ENCODE measurements at places on chromosomes 12 and 14.

DNA sequence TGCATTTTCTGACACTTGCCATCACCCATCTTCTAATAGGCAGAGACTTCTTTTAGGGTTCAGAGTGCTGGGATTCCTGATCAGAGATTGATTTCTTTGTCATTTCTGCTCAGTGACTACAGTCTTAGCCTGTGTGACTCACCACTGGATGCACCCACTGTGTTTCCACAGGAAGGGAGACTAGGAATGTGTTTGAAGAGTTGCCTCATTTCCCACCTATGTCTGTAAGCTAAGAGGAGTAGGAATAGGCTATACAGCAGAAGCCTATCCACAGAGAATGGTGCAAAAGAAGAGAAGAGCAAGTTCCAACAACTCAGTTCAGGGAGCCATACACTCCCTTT lies 60.2 kb upstream of the ACTN1 start:
- peak; percentile 48 for DNase-seq

GRCh38 chr12:106957583-106957982 lies 1.9 kb downstream of the TMEM263 start:
- no peak for DNase-seq

- DNase-seq, result no peak
These were observed 23.0 kb downstream of the SH2B3 start for GRCh38 chr12:111428728-111429175.

DNA sequence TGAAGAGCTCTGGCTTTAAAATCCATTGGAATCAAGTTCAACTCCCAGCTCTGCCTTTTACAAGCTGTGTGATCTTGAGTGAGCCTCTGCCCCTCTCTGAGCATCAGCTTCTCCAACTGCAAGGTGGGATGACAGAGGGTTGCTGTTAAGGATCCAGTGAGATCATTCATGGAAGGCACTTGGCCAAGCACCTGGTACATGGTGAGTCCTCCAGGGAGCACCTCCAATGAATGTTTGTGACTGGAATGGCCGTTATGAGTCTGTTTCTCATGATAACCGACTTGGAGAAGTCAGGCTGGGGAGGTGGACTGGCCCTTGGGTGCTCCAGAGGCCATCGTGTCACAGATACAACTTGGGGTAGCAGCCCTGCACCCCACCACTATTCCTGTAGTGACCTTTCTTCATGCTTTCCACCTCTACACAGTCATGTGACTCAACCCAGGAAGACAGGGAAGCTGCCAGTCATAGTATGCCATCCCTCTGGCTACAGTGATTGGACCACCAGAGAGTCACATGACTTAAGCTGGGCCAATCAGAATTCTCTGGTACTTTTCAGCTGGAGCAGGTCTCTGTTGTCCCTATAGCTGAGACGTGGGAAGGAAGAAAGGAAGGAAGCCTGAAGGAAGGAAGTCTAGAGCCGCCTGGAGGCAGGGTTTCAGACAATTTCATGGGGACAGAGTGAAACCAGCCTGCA lies 146.5 kb upstream of the MYL2 start:
- no peak for DNase-seq

- DNase-seq, result no peak
These were observed 108.2 kb downstream of the SCN8A start for GRCh38 chr12:51699219-51699618.

- no peak for DNase-seq
These were observed 28.6 kb downstream of the CORO1C start for GRCh38 chr12:108702595-108703320.

DNA sequence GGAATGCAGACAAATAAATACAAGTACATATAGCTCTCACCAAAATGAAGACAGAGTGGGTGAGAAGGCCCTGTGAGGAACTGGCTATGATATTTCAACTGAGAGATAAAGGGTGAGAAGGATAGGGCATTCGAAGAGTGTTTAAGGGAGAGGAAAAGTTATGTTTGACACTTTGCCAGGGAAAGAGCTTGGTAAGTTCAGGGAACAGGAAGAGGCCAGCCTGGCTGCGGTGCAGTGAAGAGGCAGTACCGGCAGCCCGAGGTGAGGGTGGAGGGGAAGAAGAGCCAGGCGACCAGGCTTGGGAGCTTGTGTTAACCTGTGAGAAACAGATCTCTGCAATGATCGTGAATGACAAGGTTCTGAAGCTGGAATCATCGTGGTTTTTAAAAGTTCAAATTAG lies 84.7 kb upstream of the RFX4 start:
- DNase-seq, result no peak

DNA sequence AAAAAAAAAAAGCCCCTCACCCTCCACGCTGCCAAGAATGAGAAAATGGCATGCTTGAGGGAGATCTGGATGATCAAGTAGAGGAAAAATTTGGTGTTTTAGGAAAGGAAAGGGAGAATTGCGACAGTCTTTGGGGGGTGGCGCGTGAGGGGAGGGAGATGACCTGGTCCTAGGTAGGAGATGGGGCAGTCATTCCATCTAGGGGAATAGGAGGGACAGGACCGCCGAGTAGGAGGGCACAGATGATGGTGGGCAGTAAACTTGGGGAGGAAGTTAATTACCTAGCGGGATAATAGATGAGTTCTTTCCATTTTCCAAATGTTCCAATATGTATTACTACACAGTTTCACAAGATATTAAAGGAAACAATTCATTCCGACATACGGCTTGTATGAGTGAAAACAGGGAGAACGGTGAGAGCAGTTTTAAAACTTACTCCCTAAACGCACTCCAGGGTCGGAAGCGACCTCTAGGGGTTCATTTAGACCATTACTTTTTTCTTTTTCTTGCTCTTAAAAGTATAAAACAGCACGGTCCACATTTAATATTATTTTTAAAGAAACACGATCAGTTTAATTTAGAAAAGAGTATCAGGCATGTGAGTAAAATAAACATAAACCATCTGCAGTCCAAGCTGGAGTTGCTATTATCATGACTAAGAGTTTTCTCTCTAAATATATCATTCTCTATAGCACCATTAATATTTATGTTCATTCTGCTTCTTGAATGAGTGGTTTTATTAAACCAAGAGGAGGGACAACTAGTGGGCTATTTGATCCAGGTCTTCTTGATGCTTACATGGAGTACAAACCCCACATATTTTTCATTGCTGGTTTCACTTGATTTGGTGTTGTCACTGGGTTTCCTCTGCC lies 3.0 kb upstream of the FNTB start:
- no peak for DNase-seq

DNA sequence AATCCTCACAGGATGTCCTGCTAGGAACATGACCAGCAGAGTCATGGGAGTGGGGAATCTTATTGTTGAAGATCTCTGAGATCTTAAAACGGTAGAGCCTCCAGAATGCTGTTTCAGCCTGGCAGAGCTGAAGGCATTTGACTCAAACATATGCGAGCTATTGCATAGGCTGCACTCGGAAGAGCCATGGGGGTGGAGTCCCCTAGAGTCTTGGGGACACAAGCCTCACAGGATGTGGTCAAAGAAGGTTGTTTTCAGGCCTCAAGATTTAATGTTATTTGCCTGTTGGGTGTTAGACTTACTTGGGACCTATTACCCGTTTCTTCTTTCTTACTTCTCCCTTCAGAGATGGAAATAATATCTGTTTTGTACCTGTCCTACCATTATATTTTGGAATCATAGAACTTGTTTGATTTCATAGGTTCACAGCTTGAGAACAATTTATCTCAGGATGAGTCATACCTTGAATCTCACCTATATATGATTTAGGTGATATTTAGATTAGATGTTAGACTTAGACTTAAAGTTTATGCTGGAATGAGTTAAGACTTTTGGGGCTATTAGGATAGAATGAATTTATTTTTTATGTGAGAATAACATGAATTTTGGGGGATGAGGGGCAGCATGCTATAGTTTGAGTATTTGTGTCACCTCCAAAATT lies 172.2 kb upstream of the ATP2B1 start:
- no peak for DNase-seq

- no peak for DNase-seq
These were observed 120.9 kb downstream of the SLC38A6 start for GRCh38 chr14:61101803-61102548.

- DNase-seq, result no peak
These were observed 873.5 kb upstream of the TMEM132C start for GRCh38 chr12:127393465-127393864.

DNA sequence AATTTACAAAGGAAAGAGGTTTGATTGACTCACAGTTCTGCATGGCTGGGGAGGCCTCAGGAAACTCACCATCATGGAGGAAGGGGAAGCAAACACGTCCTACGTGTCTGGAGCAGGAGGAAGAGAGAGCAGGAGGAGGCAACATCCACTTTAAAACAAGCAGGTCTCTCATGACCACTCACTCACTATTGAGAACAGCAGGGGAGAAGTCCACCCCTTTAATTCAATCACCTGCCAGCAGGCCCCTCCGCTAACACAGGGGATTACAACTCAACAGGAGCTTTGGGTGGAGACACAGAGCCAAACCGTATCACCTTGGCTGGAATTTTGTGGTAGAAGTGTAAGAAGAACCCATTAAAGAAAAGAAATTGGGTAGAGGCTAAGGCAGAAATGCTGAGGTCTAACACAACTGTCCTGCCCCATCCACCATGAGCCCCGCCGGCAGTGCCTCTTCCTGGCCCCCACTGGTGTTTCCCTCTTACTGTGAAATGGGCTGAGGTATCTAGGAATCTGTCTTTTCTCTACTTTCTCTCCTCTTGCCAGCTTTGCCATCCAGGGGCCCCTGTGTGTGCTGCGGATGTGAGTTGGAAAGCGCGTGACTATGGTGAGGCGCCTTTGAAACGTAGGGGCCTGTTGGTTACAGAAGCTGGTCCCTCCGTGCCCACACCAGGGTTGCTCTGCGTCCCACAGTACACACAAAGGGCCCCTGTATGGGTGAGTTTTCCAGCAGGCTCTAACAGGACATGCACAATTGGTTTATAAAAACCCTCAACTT lies 108.0 kb upstream of the TMEM132D start:
- no peak for DNase-seq

GRCh38 chr14:104877806-104878550 lies 12.9 kb downstream of the CEP170B start:
- no peak for DNase-seq

DNA sequence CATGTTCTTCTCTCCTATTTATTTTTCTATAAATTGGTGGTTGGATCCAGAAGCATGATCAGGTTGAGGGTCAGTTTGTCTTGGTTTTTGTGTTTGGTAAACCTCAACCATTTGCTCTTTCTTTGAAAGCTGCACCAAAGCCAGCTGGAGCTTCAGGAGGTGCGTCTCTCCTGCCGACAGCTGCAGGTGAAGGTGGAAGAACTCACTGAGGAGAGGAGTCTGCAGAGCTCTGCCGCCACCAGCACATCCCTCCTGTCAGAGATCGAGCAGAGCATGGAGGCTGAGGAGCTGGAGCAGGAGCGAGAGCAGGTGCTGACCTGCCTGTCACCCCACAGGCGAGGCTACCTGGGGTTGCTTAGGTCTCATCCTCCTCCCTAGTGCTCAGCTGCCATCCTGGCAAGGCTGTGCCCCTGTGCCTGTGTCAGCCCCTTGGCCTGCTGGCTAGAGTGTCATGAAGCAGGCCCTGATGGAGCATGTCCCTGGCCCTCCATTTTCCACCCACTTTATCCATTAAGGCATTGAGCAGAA lies 45.0 kb downstream of the RAB35 start:
- DNase-seq, result no peak

GRCh38 chr14:37253905-37254304 lies 56.2 kb downstream of the MIPOL1 start:
- no peak for DNase-seq

DNA sequence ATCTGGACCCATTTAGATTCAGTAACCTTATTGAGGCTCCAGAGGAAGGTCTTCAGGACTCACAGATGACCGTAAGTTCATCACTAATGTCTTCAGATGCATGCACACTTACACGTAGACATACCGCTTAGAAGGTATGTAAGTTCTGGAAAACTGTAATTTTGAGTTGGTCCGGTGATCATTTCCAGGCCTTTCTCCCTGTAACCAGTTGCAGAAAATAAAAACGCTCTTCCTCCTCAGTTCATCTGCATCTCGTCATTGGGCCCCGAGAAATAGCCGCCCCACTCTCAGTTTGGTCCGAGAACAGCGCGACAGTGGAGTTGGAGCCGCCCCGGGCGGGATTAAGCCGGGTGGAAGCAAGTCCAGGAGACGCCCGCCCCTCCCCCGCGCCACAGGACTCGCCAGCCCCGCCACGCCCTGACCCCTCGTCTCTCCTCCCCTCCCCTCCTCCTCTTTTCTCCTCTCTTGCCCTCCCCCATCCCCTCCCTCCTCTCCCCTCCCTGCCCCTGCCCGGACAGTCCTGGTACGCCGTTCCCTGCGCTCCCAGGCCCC lies 83.7 kb downstream of the TNFAIP2 start:
- DNase-seq, result peak; percentile 55

DNA sequence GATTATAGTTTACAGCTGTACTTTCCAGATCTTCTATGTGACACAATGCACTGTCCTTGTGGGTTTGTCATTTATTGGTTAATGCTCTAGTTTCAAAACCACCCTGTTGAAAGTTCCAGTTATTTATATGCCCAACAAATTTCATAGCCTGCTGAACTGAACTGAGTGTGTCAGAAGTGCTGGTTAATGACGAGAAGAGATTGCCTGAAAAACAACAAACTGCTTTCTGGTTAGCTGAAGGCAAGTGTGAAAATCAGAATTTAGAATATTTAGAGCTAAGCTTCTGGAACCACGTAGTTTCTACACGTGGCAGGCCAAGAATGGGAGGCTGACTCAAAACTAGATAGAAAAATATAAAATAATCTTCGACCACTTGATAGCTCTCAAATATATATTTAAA lies 19.1 kb upstream of the RIN3 start:
- no peak for DNase-seq

DNA sequence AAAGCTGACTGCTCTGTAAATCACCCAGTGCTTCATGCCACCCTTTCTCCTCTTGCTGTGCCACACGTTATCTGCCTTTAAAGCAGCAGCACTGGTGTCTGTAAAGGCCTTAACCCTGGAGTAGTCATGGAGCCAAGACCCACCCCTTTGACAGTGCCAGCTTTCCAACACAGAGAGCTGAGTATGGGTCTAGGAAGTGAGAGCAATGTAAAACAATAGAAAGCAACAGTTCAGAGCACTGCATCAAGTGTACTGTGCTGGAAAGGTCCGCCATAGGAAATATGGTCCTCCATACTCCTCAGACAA lies 139.5 kb downstream of the DAD1 start:
- no peak for DNase-seq

- DNase-seq, result no peak
These were observed 45.0 kb downstream of the CFAP54 start for GRCh38 chr12:96534339-96534738.

DNA sequence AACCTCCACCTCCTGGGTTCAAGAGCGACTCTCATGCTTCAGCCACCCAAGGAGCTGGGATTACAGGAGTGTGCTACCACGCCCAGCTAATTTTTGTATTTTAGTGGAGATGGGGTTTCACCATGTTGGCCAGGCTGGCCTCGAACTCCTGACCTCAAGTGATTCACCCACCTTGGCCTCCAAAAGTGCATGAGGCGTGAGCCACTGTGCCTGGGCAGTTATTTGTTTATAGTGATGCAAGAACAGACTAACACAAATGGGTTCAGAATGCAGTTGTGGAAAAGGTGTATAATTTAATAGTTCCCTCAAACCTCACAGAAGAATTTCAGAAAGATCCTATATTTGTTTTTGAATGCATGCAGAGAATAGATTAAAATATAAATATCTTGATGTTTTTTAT lies 447.1 kb downstream of the ZFP36L1 start:
- no peak for DNase-seq

GRCh38 chr12:57372233-57372632 lies 58.6 kb downstream of the R3HDM2 start:
- DNase-seq, result no peak

GRCh38 chr12:75658901-75659823 lies 147.8 kb upstream of the KRR1 start:
- DNase-seq, result peak; percentile 84

GRCh38 chr14:91303091-91303923 lies 58.8 kb upstream of the GPR68 start:
- no peak for DNase-seq

Measured in HS-5 (cell line).